HT1080 (cell line): ENCODE measurements at places on chromosomes 13 and 19. TPM values are rescaled to one million over a fixed set of nuclear protein-coding genes. Genes with fewer than 3 reads are reported as not detected.

GRCh38 chr19:44573627-44574026 lies 39.7 kb upstream of the IGSF23 start:
- DNase-seq: no peak

DNA sequence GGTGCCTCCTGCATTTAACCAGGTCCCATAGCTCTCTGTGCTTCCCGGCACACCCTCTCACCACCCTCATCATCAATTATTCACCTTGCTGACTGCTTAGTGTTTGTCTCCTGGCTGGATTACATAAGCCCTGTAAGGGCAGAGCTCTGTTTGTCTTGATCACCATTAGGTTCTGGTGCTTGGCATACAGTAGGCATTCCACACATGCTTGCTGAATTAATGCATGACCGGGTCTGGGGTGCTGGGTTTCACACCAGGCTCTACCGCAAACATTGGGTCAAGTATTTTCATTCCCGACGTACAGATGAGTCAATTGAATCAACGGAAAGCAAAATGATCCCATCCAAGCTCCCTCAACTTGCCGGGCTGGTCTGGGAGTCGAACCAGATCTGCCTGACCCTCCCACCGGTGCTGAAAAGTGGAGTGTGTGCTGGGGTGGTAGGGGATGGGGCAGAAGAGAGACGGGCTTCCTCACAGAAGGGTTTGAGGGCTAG lies 28.5 kb downstream of the VAV1 start:
- peak; percentile 77 for DNase-seq

DNA sequence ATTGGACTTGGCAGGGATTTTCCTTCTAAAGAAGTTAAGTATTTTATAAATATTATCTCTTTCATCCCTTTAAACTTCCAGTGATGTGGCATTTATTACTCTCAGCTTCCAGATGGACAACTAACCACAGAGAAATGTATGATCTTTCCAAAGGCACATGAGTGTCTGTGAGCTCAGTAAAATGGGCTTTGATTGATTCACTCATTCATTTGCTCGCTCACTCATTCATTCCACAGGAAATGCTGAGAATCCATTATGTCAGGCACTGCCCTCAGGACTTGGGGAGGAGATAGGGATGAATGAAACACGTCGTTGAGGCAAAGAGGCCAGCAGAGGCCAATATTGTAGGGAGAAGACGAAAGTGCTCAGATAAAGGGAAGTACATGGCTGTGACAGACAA lies 359.3 kb downstream of the EFNB2 start:
- no peak for DNase-seq

DNA sequence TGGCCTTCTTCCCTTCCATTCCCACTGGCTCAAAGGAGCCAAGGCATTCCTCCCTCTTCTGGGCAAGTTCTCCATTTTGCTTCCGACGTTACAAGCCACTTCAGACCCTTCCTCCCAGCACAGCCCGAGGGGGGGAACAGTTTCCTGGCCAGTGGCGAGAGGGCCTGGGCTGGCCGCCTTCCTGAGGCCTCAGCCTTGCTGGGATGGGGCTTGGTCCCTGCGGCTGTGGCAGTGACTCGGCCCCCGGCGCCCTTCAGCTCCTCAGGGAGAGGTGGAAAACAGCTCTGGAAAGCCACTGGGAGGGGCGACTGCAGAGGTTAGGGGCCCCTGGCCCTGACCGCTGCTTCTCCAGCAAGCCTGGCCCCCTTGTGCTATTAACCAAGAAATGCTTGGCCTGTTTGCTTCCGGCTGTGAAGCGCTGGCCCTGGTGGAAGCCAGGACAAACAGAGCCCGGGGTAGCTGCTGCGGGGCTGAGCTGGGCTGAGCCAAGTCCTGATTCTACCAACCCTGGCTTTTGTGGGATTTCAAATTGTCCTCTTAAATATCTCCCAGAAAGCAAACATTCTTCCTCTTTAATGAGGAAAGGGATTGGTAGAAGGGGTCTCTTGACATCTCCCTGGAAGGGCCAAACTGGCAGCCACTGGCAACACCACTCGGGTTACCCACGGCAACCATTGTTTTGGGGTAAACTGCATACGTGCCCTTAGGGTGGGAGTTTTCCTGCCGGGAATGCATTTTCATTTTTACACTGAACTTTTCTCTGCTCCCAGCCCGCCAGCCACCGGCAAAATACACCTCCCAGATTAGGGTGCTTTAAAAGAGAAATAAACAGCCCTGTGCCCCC lies 38.7 kb downstream of the C13orf46 start:
- DNase-seq: no peak

Gene ZNF91
- 10.8 and 12.1 TPM in 2 replicates for total RNA-seq

Gene PCP2
- total RNA-seq: not detected in 2 replicates

Gene HIF3A
- not detected in 2 replicates for total RNA-seq

Gene ZNF607
- 0.80 and 1.0 TPM in 2 replicates for total RNA-seq
